ENCODE measurements at places on chromosomes 3 and 15. TPM values are rescaled to one million over a fixed set of nuclear protein-coding genes. Genes with fewer than 3 reads are reported as not detected.
A peak's percentile ranks its signal among the peaks of the same experiment; 100 is the strongest.

DNA sequence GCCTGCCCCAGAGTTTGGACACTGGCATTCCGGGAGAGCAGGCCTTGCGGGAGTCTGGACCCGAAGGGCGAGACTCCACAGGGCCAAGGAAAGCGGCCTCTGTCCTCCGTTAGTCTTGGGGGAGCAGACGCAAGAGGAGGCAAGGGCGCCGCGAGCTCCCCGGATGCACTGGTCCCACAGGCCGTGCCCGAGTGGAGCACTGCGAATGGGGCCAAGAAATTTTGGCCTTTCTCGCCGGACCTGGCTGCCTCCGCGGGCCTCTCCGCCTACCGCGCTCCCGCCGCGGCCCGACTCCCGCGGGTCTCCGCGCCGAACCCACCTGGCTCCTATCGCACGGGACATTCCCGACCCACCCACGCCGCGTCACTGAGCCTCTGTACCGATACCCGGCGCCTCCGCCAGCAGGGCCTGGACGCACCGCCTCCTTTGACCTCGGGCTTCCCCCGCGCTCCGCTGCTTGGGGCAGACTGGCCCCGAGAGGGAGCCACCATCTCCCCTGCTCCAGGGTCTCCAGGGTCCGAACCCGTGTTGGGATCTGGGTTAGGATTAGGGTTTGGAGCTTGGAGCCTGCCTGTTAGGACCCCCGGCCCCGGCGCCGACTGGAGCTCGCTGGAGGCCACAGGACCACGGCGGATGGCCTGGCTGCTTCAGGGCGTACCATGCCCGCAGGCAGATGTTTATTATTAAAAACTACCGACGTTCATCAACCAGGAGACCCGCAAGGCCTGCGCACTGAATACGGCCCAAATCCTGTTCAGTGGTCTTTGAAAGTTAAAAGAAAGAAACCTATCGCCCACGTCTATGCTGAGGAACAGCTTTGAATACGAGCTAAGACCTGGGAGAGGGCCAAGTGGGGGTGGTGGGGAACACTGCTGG, 11.7 kb downstream of the SHOX2 start:
- no peak for DNase-seq

DNA sequence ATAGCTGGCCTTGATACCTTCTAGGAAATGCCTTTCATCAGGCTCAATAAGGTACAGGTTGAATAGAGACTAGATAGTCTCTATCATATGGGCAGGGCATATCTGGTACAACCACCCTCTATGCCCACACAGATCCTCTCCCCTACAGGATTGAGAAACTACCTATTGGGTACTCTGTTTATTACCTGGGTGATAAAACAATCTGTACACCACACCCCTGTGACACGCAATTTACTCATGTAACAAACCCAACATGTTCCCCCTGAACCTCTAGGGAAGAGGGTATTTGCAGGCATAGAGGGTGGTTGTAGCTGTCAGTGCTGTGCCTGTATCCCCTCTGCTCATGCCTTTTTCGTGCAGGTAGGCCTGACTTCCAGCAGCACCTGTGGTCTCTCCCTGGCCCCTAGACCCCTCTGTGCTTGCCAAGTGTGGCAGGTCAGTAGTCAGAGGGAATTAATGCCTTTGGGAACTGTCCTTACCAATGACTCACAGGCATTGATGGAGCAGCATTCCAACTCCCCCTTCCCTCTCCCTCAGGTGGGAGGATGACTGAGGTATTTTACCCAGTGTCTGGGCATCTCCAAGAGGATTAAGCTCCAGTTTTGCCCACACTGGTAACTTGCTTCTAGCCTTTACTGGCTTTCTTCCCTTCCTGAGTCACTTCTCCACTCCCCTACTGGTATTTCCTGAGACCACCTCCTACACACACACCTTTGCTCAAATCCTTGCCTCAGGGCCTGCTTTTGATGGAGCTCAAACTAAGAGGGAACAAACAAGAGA, 18.3 kb downstream of the CLSTN2 start:
- DNase-seq: no peak

DNA sequence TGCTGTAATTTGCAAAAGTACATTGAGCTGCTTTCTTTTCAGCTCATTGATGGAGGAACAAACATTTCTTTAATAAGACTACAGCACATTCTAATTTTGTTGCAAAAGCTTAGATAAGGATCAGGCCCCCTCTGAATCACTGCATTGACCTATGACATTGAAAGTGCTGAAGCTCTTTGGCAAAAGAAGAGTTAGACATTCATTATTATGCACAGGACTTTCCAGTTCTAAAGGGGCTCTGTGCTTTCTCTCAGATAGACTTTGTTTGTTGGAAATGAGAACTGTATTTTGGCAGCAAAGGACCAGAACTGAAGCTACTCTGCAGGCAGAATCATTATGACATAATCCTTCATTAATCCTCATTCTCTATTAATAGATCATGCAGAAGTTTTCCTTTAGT, 252.9 kb upstream of the SOX2 start:
- no peak for DNase-seq

GRCh38 chr3:19046440-19046839, 101.9 kb upstream of the KCNH8 start:
- no peak for DNase-seq

DNA sequence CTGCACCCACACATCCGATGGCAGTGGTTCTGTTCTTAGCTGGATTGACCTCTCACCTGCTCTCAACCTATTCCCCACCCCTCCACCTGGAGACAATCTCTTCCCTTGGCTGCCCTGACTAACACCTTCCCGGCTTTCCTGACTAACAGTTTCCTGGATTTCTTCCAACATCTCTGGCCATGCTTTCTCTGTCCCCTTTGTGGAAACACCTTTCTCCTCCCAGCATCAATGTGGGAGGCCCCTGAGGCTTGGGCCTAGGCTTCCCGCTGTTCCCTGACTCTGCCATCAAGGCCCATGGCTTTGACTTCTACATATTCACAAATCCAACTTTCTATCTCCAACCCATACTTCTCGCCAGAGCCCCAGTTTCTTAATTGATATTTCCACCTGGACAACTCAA, 142.8 kb upstream of the ATP2B2 start:
- DNase-seq: no peak

DNA sequence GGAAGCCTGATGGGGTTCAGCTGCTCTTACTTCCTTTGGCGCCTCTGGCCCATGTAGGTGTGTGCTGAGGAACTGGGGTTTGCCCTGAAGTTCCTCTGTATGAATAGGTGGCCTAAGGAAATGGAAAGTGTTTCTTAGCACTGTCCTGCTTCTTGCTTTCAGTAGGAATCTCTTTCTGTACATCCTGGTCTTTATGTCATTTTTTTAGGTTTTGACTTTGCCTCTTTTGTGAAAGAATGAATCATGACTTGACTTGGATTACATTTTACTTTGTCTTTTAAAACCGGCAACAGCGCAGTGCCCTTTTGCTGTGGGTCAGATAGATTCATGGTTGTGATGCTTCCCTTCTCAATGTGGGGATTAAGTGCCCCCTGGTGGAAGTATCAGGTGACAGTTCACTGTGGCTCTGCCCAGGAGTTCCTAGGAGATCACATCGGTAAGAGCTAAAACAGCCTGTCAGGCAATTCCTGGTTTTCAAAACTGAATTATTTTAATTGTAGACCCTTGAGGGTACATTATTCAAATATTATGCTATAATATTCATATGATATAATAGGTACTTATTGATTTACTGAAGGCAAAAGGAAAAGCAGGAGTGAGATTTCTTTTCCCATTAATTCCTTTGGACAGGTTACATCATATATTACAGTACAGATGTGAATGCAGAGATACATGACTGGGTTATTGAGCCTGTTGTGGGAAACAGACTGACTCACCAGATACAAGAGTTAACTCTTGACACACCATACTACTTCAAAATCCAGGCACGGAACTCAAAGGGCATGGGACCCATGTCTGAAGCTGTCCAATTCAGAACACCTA, 95.4 kb downstream of the HCN4 start:
- DNase-seq: no peak

- no peak for DNase-seq
Observed at GRCh38 chr3:179035232-179035631, 36.4 kb downstream of the ZMAT3 start.

GRCh38 chr15:56760186-56760585, 26.9 kb upstream of the ZNF280D start:
- no peak for DNase-seq

DNA sequence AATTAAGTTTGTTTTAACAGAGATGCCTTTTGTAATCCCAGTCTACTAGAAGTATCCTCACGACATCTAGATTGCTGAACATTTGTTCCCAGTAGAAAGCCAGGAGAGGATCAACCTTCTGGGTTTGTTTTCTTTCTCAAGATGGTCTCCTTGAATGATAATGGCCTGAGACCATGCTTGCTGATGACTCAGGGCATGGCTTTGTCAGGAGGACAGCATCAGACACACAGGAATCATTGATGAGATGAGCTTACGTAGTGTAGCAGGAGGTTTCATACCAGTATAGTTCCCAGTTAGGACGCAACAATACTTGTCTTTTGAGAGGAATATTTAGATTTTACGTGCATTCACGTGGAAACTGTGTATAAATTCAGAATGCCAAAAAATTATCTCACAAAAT, 38.6 kb downstream of the ATP1B3 start:
- no peak for DNase-seq

DNA sequence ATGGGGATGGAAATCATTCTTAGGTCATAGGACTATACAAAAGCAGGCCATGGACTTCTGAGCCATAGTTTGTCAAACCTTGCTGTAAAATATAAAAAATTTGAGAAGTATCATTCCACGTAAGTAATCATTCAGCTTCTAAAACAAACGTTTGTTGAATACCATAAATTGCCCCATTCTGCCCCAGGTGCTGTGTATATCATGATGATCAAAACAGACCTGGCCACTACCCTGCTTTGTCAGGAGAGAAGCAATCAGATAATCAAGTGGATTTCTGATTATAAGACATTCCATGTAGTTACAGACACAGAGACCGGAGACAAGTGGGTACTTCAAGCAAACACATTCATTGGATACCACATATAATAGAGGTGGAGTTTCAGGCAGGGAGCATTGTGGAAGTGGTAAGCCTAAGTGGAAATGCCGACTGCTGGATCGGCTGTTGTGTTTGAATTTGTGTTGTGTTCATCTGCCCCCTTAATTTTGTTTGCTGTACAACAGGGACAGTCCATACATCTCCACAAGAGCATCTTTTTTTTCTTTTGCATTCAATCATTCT, 61.7 kb downstream of the TGFBR2 start:
- DNase-seq: no peak

DNA sequence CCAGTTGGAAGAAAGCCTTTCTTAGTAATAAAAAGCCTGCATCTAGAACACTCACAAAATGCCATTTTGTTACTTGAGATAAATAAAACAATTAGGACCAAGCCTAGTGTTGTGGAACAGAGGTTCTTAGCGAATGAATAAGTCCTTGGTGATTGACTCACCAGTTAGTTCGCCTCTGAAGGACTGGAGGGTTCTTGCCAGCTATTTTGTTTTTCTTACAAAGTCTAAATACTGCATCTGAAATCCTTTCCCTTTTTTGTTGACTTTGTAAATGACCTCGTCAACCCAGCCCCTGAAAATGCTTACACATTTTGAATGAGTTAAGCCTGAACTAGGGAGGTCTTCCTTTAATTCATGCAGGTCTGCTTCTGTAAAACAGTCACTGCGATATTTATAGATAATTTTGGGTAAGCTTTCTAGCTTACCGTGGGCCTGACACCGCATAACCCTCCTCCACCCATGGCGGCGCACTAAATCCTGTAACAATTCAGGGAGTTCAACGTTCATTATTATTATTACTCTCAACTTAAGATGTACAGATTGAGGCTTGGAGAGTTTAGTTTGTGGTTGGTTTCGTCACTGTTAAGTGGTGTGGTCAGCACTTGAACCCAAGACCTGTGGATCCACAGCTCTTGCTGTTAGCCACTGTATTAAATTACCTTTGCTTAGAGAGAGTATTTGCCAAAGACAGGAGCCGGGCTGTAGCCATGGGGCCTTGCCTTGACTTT, 45.0 kb upstream of the SACM1L start:
- no peak for DNase-seq

GRCh38 chr3:84126160-84126559, 832.6 kb upstream of the CADM2 start:
- no peak for DNase-seq

- DNase-seq: no peak
Observed at GRCh38 chr3:195811756-195812155, at the start of gene MUC4. Gene MUC4, minus strand, starts transcription at chr3:195811929. Its CDS starts 112 bp downstream, at chr3:195811817.

GRCh38 chr3:3689601-3690375, 109.4 kb upstream of the LRRN1 start:
- DNase-seq: peak; percentile 47

PRRT3 gene
- 2.5 TPM for total RNA-seq

DNA sequence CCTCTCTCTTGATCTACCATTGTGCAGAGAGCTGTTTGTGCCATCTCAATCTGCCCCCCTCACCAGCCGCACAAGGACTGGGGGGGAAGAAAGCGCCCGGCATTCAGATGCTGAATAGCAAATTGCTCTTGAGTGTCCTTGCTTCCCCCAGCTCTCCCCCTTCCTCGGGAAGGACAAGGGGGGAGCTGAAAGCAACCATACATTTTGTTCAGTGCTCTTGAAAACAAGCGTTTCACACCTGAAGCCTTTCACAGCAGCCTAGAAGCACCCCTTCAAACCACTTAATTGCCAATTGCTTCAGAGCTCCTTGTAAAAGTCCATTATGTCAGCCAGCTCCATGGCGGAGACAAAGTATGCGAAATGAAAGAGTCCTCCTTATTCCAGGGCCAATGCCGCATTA, 540.1 kb downstream of the NR2F2 start:
- DNase-seq: no peak

DNA sequence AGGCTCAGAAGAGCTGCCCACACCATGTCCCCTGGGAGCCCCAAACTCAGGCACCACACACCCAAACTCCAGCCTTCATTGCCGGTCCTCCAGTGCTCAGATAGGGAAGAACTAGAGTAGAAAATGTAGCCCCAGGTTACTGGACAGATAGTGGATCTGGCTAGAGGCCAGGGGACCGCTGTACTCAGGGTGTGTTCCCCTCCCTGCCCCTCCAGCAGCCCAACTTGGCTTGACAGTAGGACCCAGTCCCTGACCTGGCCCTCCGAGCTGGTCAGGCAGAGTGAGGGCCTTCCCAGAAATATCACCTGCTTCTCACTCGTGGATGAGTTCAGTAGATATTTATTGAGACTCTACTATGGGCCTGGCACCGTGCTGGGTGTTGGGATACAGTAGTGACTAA, 100.0 kb downstream of the CORO2B start:
- DNase-seq: no peak

- DNase-seq: no peak
Observed at GRCh38 chr3:134496471-134497071, 10.7 kb downstream of the CEP63 start.

DNA sequence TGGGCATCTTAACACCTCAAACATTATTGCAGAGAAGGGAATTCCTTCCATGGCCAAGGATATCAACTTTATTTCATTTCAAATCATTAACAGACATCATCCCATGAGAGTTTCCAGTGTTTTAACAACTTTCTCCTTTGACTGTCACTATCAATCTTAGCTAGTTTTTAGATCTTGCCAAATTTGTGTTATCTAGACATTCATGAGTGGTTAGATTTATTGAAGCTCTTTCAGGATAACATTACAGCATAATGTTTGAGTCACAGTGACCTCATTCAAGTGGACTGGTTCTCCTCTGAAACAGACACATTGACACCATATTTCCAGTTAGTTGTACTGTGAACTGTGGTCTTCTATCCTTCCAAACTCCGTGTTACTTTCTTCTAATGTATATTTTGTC, 8.6 kb upstream of the TNFAIP8L3 start:
- DNase-seq: no peak

CFAP91 gene
- 4.6 TPM for total RNA-seq

MYRIP gene
- 6.2 TPM for total RNA-seq

AHSG gene
- total RNA-seq: not detected

Measured in esophagus muscularis mucosa (tissue), 4 donors.